Mucosa of descending colon (tissue), 3 donors: ENCODE measurements at places on chromosomes 4 and X.
A peak's percentile ranks its signal among the peaks of the same experiment; 100 is the strongest.

DNA sequence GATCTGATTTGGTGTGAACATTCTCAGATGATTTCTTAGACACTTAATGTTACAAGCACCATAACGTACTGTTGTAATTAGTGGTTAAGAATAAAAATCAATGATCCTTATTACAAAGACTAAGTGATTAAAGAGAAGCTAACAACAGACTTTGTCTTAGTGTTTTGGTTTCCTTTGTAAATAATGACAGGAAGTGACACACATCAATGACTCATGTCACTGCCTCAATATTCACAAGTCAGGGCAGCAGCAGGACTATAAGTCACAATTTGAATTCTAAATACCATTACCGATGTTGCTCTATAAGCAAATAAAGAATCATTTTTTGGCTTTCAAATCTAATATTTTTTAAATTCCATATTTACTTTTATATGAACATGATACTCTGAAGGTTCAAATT is 115.8 kb upstream of the FAT4 start:
- DNase-seq, result no peak

DNA sequence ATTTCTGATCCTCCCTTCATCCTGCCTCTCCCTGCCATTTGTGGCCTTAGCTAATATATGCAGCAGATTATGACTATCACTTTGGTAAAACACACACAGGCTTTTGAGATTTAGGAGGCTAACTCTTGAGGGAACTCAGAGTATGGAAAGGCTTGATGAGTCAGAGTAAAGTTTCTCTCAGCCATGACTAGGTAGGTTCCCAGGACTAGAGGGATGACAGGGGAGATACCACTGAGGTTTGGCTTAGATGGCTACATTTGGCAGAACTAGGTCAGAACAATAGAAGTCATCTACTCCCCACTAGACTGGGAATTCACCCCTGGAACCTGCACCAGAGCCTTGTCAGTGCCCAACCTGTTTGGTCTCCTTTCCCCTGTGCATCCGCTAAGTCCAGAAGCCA is 585.7 kb downstream of the TLL1 start:
- no peak for DNase-seq

GRCh38 chr4:74934016-74934831 is 1.3 kb downstream of the PARM1 start:
- DNase-seq, result peak; percentile 58

GRCh38 chr4:10625131-10625530 is 59.4 kb downstream of the CLNK start:
- no peak for DNase-seq

DNA sequence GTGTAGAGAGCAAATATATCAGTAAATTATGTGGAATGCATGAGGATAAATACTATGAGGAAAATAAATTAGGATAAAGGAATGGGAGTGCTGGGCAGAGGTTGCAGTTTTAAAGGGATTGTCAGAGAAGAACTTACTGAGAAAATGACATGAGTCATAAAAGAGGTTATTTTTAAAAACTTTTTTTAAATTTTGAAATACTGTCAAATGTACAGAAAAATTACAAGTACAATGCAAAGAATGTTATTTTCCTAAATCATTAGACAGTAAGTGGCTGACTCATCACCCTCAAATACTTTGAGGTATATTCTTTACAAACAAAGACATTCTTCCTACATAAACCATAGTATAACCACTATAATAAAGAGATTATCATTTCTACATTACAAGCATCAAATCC is 29.8 kb upstream of the H2AZ1 start:
- no peak for DNase-seq

GRCh38 chr4:5018603-5019002 is 655 bp downstream of the CYTL1 start:
- no peak for DNase-seq

- DNase-seq, result peak; percentile 78
These were observed 129.2 kb downstream of the FHDC1 start for GRCh38 chr4:153065276-153065675.

DNA sequence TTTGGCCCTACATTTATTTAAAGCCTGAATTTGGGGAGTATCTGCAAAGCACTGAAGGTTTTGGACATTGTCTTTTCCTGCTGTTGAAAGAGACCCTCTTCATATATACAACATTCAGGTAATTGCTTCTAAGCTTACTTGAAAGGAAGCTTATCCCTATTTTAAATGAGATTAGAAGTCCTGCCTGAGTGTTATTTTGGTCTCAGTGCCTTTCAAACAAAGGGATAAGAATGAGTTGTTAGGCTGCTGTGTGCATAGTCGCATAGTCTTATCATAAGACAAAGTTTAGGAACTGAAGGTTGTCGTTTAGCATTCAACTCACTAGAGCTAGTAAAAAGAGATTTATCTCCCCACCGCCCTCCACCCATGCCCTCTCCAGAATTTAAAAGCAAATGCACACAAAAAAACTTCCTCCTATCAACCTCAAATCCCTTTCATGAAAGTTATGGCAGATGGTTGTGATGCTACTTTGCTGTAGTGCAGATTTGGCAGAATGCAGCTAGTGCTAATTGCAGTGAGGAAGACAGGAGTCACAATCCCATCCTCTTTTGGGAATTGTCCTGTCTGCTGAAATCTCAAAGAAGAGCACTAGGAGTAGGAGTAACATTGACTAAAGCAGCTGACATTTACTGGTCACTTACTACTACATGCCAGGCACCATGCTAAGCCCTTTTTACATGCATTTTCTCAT is 5.8 kb downstream of the HERC3 start:
- no peak for DNase-seq

DNA sequence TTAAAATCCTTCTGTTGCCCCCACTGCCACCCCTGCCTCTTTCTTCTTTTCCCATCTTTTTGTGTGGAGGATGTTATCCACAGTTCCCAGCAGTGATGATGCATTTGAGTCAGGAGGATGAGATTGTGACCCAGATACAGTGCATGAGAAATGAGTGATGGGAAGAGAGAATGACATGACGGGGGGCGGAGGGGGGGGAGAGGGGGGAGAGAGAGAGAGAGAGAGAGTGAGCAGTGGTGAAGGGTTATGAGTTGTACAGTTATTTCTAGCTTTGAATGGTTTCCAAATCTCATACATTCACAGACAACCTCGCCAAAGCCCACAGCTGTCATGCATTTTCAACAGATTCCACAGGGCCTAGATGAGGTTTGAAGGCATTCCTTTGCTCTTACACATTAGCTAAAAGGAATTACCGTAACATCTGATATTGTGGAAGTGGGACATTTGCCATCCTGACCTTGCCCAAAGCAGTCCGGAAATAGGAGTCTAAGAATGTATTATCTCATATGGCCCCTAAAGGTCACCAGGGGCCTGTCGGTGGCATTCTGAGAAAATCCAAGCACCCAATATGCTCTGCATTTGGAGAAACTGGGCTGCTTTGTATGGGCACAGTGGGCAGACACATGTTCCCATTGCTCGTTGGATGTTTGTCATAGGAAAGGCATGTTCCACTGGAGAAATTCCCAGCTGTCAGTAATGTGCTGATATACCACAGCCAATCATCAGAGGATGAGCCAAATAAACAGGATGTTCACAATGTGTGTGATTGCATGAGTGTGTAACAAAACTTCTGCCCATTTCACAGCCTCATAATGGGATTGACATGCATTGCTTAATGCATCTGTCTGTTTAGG is 435.8 kb downstream of the SPRY1 start:
- no peak for DNase-seq

DNA sequence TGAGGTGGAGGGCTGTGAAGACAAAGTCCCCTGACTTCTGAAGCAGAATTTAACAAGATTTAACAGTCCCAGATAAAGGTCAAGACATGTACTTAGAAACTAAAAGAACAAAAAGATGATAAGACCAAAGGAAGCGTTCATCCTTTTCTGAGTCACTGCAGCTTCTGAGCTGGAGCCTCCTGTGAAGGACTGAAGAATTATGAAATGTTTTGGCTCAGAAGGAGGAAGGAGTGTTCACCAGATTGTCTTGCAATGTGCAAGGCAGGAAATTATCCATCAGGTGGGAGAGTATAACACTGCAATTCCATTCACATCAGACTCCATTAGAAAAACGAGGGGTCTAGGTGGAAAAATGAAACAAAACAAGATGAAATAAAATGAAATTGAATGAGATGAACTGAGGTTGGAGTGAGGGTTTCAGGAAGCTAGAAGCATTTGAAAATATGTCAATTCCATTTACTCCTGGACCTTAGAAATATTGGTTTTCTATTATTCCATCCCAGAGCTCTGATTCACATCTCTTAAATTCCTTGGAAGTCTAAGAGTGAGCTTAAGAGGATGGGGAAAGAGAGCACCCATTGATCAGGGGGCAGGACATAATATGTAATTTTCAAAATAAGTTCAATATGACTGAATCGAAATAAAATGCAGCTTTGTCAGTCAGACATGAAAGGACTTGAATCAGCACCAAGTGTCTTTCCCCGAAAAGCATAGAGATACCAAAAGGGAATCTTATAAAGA is 186.1 kb upstream of the LNX1 start:
- DNase-seq, result no peak

GRCh38 chrX:82087699-82088098 is 885.8 kb downstream of the SH3BGRL start:
- DNase-seq, result no peak

DNA sequence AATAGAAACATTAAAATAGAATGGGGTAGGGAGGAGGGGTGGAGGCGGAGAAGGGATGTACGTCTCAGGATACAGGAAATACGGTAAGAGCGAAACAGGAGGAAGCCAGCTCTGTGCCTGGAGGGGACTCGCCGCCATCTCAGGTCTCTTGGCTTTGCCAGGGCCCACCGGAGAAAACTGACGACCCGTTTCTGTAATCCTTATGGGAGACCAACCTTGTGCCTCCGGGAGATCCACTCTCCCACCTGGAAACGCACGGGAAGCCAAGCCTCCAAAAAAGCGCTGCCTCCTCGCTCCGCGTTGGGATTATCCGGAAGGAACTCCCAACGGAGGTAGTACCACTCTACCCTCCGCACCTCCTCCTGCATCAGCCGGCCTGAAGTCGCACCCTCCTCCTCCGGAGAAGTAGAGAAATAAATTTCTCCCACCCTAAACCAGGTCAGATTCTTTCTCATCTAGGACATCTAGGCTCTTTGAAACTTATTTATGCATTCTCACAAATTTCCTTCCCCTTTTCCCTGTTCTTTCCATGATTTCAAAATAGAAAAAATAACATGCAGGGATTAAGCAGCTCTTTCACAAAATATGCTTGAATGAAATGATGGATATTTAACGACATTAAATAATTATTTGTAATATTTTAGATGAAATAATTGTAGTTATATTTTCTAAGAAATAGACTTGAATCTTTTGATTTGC is at the start of gene NBDY:
Gene NBDY, plus strand, starts transcription at position 92 of the 699 bp plus-strand sequence. Its CDS starts 111 bp downstream, at position 203.
- peak; percentile 53 for DNase-seq

GRCh38 chr4:17490575-17491059 is 21.3 kb downstream of the QDPR start:
- DNase-seq, result no peak

DNA sequence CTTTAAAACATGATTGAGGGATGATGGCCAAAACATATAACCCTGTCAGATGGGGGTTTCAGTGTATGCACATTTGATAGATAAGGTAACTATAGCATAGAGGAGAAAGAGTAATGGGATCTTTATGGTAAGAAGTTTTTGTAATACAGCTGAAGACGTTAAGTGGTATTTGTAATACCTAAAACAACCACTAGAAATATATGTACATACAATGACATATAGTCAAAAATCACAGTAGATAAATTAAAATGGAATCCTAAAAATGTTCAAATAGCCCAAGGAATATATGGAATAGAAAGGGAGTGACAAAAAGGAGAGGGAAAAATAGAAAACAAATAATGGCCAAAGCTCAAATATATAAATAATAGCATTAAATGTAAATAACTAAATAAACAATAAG is 371.3 kb upstream of the FSTL5 start:
- no peak for DNase-seq

- DNase-seq, result no peak
These were observed 271.6 kb downstream of the TLL1 start for GRCh38 chr4:166144607-166145006.

- no peak for DNase-seq
These were observed 124.1 kb upstream of the SLIT2 start for GRCh38 chr4:20127626-20128025.

DNA sequence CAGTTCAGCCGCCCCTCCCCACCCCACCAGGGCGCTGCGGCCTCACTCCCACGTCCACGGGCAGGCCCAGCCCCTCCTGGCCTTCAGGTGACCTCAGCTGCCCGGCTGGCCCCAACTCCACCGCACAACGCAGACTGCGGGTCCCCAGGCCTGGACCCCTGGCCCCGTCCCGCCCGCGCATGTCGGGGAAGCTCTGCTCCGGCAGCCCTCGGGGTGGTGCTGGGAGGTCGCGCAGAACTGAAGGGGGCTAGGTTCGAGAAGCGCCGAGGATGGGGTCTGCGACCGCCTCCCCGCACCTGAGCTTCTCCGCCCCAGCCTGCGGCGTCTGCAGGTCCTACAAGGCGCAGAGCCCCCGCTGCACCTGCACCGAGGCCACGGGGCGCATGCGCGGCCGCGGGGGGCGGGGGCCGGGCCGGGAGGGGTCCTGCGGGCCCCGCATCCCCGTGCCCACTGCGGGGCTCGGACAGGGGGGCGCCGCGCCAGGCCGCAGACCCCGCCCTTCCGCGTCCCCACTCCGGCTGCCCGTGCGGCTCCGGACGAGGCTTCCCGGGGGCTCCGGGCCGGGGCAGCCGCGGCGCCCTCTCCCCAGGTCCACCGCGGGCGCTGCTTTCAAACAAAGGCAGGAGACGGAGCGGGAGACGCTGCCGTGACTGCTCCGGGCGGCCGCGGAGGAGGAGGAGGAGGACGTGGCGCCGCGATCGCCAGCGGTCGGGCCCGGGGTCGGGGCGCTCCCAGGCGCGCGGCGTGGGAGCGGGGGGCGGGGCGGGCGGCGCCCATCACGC is 672 bp upstream of the NAT8L start:
- DNase-seq, result peak; percentile 51

DNA sequence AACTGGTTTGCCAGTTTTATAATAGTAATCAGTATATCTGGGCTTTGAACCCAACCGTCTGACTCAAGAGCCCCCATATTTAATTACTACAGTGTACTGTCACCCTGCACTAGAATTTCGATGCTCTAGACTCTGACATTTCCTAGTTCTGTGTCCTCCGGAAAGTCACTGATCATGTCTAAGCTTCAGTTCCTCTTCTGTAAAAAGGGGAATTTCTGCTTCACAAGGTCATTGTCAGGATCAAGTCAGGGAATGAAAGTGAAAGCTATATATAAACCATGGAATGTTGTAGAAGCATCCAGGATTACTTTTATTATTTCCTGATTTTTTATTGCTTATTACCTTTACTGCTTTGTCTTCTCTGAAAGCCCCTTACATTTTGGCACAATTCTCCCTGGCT is 4.0 kb upstream of the KCNIP4 start:
- no peak for DNase-seq

DNA sequence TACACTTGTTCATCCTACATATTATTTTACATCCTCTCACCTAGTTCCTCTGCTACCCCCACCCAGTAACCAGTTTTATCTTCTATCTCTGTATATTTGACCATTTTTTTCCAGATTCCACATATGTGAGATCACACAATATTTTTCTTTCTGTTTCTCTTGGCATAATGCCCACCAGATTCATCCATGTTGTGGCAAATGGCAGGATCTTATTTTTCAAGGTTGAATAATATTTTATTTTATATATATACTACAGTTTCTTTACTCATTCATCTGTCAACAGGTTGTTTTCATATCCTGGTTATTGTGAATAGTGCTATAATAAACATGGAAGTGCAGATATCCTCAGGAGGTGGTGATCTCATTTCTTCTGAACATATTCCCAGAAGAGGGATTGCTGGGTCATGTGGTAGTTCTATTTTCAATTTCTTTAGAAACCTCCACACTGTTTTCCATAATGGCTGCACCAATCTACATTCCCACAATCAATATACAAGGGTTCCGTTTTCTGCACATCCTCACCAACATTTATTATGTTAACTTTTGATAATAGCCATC is 48.2 kb downstream of the THAP9 start:
- no peak for DNase-seq

GRCh38 chr4:136650541-136651277 is 881.6 kb downstream of the PCDH18 start:
- DNase-seq, result peak; percentile 28
